ENCODE measurements at places on chromosomes 1 and 21. TPM values are rescaled to one million over a fixed set of nuclear protein-coding genes. Genes with fewer than 3 reads are reported as not detected.

DNA sequence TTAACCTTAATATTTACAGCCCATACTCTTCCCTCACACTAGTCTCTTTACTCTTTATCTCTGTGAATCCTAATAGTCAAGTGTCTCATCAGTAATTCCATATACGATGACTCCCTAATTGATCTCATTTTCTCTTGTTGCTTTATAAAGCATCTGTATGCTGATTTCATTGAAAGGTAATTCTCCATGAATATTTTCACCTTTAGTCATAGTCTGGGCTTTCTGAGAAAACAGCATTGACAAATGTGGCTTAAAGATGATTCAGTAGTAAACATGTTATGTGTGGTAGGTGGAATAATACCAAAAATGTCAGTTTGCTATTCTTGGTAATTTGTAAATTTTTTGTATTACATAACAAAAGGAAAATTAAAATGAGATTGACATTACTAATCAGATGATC lies 1176.5 kb downstream of the NCAM2 start:
- no peak for DNase-seq

DNA sequence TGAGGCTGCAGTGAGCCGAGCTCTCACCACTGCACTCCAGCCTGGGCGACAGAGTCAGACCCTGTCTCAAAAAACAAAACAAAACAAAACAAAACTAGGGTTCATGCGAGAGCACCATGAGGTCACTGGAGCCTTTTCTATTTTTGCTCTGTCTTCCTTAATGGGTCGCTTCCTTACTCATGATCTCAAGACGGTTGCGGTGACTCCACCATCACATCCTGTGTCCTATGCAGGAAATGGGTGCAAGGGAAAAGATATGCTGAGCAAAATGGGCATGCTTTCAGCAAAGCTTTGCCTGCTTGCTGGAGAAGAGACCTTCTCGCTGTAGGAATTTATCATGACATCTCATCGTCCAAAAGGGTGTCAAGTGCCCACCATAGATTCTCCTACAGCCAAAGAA lies 36.4 kb downstream of the WNT9A start:
- no peak for DNase-seq

DNA sequence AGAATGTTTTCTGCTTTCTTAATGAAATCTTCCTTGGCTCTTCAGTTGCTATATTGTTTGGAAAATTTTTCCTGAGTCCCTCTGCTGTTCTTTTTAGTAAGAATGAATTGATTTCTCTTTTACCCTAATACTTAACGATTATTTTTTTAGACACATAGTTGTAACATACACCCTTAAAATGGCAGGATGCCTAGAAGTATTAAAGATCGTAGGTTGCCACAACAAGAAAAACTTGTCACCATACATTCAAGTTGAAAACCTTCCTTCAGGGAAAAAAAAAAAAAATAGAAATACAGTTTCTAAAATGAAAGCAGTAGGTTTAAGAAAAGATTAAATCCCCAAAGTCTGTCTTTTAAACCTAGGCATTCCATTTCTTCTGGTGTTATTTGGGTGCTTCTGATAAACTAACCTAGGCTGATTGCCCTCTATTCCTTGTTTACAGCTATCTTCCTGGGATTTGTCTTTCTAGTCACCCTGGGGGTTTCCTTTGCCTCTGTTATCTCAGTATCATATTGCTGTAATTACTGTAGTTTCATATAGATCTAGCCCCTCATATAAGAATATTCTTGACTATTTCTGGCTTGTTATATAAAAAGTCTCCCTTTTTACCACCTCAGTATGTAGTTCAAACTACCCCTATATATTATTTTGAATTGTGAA lies 16.8 kb downstream of the SUCO start:
- DNase-seq: no peak

The KPRP gene
- not detected for polyA plus RNA-seq

The GABRD gene
- not detected for polyA plus RNA-seq

The SLFNL1 gene
- polyA plus RNA-seq: 0.25 TPM

The TNFRSF4 gene
- 4.2 TPM for polyA plus RNA-seq

The FLAD1 gene
- 40.4 TPM for polyA plus RNA-seq

The LIPI gene
- polyA plus RNA-seq: not detected
